Ureter (tissue), 1 donor: ENCODE measurements at places on chromosomes 5 and 9. TPM values are rescaled to one million over a fixed set of nuclear protein-coding genes. Genes with fewer than 3 reads are reported as not detected.

ICE1 gene
- total RNA-seq, result 33.2 TPM

PRR7 gene
- total RNA-seq, result 2.6 TPM

HMCN2 gene
- 9.5 TPM for total RNA-seq

SPAAR gene
- total RNA-seq, result 1.9 TPM

CCNJL gene
- 12.4 TPM for total RNA-seq

- no peak for DNase-seq
Measured at GRCh38 chr9:75246949-75247348, 158.6 kb downstream of the OSTF1 start.

OR1J2 gene
- total RNA-seq, result 0.42 TPM

PHYHD1 gene
- 26.6 TPM for total RNA-seq

OR1Q1 gene
- not detected for total RNA-seq

DNA sequence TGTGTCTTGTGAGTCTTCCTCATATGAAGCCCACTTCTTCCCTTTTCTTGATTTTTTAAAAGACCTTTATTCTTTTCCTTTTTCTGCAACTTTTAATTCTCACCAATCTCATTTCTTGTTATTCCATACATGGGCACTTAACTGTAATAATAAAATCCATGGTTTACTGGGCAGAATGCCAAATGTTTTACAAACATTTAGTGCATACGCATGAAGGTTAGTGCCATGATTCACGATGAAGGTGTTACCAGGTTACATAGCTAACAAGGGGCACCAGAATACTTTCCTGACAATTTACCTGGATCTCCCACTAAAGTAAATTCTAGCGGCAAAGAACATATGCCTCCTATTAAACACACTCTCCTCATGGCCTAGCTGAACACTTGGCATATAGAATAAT lies 28.5 kb downstream of the MAN2A1 start:
- no peak for DNase-seq

PPP1R2B gene
- total RNA-seq, result not detected

ST8SIA4 gene
- total RNA-seq, result 6.5 TPM

GRCh38 chr5:19534751-19535150 lies 453.2 kb downstream of the CDH18 start:
- DNase-seq, result no peak

GRCh38 chr5:180253036-180253824 lies 38.7 kb downstream of the MAPK9 start:
- DNase-seq, result no peak

DNA sequence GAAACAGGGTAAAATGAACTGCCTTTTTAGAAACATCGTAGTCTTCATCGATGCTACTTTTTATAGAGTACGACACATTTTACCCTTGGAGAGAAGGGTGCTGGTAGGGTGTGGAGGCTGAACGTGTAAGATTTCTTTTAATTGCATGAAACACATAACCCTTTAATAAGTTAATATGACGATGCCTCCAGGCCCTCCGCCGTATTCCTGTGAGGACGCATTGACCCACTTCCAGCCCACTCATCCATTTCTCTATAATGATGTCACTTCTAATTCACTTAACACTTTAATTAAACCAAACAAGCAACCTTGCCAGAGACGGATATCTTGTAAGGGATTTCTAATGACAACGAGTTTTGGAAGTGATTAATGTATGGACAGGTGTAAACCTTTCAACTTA lies 158.7 kb downstream of the IRX2 start:
- DNase-seq, result no peak

HAND1 gene
- not detected for total RNA-seq

DNA sequence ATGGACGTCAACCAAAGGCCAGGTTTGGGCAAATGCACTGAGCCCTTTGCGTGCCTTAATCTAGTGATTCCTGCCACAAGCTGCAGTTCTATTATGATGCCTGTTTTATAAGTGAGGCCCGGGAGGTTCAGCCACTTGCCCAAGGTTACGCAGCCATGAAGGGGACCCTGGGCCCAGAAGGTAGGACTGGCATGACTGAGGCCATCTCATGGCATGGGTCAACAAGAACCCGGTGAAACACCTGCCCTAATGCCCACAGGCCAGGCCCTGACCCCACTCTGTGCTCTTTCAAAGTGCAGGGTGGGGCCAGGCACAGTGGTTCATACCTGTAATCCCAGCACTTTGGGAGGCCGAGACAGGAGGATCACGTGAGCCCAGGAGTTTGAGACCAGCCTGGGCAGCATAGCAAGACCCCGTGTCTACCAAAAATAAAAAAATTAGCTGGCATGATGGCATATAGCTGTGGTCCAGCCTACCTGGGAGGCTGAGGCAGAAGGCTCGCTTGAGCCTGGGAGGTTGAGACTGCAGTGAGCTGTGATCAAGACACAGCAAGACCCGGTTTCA lies 8.6 kb downstream of the NINJ1 start:
- peak; percentile 36 for DNase-seq

NR2F1-AS1 gene
- total RNA-seq, result 18.8 TPM
